Hematopoietic multipotent progenitor cell treated with erythropoietin and hydrocortisone succinate and interleukin-3 and kit ligand, for 4 days (in vitro differentiated cells): ENCODE measurements at places on chromosomes 2 and 18.

- no peak for DNase-seq
Measured at GRCh38 chr2:195212586-195212985, 444.4 kb upstream of the SLC39A10 start.

- no peak for DNase-seq
Measured at GRCh38 chr18:74714791-74715190, 117.1 kb downstream of the ZNF407 start.

DNA sequence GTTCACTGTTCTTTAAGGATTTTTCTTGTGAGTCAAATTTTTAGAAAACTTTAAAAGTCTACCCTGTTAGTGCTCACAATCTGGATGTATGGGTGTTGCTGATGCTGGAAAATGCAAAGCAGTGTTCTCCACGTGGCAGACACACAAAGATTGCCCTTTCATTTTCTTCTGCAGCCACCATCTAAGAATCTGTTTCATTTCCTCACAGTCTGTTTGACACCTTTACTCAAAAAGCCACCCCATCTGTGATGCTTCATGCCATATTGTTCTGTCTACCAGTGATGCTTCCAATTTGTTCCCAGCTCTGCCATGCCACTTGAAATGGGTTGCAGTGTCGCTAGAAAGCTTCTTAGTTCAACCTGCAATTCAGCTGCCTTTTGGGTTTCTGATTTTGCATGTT, 464.2 kb upstream of the UBE2E3 start:
- DNase-seq = no peak

DNA sequence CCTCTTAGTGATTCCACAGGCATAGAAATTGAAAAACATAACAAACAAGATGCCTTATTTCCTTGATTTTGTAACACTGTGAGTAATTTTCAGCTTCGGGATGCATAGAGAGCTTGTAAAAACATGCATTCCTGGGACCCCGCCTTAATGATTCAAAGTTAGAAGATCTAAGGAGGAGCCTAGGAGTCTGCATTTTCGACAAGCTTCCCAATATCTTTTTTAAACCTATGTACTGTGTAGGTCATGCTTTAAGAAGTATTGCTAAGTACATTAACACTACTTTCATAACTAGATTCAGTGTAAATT, 109.8 kb upstream of the ZNF516 start:
- no peak for DNase-seq

- no peak for DNase-seq
Measured at GRCh38 chr2:140597836-140598235, 1533.0 kb downstream of the LRP1B start.

DNA sequence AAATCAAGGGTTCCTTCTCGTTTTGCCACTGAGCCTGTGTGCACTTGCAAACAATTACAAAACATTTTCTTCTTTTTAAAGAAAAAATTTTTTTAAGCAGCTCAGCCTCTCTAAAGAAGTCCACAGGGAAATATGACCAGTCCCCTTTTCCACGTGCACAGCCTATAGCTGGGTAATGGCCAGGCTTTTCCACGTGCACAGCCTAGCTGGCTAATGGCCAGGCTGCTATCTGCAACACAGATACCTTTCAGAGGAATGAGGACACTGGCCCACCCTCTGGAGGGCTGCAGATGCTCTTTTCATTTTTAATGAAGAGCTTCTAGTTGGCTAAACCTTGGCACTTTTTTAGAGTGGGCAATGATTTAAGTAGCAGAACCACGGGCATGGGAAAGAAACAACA, 46.3 kb downstream of the ASB18 start:
- no peak for DNase-seq

DNA sequence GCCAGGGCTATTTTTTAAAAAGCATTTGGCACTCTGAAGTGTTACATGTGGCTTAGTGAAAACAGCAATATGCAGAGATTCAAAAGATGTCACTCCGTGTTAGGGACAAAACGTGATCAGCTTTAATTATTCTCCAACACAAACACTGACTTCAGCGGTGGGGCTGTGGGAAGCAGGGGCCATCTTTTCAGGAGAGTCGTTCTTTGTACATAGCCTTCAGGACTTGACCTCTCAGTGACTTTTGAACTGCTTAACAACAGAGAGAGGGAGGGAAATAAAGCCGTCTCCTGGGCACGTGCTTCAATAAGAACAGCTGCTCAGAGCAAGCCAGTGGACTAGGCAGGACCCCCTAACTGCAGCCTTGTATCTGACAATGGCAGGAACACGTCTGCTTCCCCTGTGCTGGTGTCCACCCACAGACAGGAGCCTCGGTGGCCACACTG, 95.0 kb upstream of the HDAC4 start:
- no peak for DNase-seq

DNA sequence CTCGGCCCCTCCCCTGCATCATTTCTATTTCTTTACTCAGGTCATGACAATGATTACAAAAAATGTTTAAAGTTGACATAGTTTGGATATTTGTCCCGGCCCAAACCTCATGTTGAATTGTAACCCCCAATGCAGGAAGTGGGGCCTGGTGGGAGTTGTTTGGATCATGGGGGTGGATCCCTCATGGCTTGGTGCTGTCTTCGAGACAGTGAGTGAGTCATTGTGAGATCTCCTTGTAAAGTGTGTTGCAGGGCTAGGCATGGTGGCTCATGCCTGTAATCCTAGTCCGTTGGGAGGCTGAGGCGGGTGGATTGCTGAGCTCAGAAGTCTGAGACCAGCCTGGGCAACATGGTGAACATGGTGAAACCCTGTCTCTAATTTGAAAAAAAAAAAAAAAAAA, 9.2 kb upstream of the MAP4K4 start:
- DNase-seq = no peak

DNA sequence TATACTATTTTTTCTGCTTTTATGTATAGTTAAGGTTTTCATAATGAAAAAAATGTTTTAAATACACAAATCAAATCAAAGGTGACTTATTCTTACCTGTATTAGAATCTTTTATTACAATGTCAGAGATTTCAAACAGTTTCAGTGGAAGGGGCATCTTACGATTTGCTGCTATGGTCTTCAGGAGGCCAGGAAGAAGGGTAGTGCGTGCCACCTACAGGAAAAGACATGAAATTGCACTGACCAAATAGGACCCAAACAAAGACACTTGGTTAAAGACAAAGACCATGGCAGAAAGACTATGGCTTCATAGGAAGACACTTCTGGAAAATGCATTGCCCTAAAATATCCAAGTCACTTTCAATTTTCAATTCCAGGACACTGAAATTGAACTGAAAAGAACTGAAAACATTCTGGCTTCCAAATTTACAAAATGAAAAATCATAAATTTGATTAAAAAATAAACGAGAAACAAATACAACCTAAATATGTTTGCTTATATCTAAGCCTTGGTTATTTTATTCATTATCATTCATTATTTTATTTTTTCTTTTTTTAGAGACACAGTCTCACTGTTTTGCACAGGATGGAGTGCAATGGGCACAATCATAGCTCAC, 42.1 kb downstream of the FARSB start:
- DNase-seq = peak; percentile 78

DNA sequence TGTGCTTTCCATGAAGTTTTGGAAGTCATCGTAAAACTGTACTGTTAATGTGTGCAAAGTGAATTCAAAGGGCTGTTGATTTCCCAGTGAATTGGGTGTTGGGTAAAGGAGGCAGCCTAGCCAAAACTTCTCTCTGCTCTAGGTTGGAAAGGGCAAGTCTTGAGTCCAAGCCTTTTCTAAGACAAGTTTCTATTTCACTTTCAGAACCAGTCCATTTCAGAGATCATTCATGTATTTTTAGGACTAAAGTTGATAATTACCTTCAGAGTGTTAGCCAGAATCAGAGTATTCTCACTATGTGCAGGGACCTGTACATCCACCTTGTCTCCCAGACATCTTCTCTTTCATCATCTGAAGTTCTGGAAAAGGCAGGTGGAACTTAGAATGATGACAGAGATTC, 636.1 kb upstream of the KLHL29 start:
- DNase-seq = no peak

DNA sequence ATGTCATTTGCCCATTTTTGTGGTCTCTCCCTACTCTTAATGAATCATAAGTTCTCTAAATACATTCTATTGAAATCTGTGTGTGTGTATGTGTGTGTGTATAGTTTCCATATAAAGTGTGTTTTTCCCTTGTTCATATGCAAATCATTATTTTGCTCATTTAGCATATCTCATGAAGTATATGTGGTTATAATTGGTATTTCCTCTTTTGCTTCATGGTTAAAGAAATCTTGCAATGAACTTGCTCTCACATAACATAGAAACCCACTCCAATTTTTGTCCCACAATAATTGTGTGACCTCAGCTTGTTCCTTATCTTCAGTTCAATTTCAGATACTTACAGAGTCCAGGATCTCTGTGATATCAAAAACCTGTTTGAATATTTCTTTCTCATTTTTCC, 1.2 kb downstream of the CPO start:
- peak; percentile 33 for DNase-seq

GRCh38 chr18:32461709-32462272, 8.9 kb downstream of the GAREM1 start:
- no peak for DNase-seq

GRCh38 chr2:131093696-131094462, 619 bp upstream of the FAM168B start:
- no peak for DNase-seq

DNA sequence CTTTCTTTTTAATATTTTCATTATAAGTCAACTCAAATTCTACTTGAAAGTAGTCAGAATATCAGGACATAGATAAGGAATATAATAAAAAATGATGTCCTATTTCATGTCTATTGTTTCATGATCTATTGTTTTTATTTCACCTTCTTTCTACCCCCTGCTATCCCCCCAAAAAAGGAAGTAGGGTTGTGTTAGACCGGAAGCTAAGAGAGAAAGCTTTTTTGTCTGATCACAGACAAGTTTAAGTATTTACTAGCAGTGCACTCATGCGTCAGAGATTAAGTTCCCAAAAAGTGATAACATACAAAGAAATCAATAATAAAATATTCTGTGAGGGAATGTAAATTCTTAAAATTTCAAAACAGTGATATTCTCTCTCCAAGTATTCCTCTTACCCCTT, 447.1 kb upstream of the CNTNAP5 start:
- DNase-seq = peak; percentile 40

- DNase-seq = no peak
Measured at GRCh38 chr18:76602191-76602590, 107.1 kb upstream of the ZNF516 start.

DNA sequence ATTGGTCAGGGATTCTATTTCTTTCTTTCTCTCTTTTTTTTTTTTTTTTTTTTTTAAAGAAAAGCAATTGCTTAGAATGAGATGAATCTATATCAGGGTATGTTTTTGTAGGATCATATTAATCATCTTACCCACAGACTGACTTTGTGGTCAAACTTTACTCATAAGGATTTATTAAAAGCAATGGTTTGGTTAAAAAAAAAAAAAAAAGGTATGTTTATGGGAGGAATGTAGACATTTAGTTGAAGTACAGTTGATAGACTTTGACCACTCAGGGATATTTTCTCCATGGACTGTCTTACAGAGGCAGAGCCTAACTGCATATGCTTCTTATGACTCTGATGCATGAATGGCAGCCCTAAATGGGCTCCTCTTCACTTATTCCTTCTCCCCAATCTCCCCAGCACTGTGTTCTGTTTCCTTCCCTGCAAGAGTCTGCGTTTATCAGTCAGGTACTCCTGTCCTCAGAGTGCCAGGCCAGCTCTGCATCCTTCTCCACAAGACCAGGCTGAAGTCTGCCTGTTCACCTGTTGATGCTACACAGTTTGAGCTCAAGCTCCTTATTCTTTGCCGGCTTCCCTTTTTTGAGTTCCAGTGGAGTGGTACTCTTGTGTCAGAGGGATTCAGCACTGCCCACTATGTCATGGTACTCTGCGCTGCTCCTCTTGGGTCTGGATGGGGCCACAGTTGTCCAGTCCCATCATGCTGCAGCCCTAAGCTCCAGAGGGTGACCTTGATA, 24.3 kb downstream of the CRIM1 start:
- DNase-seq = no peak

GRCh38 chr2:9673914-9674481, 43.2 kb upstream of the YWHAQ start:
- DNase-seq = peak; percentile 81

DNA sequence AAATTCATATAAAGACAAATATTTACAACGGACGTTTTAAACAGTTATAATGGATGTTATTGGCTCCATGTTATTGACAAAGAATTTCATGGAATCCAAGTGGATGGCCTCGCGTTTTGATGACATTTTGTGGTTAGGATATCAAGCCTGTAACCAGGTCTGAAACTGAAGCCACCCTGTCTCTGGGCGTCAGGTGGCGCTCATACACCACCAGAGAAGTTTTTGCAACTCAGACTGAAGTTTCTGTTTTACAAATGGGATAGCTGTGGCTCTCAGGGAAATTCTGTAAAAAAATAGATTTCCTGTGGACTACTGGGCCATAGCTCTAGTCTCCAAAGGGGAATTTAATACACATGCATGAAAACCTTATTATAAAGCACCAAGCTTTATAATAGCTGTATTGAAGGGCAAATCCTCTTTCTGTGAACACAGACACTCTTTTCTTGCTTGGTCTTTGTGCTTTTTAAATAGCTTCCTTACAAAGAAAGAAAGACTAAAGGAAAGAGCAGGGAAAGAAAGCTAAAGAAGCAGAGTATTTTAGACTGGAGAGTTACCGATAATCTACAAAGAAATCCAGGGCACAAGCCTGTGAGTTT, 86.7 kb downstream of the C18orf54 start:
- peak; percentile 72 for DNase-seq

DNA sequence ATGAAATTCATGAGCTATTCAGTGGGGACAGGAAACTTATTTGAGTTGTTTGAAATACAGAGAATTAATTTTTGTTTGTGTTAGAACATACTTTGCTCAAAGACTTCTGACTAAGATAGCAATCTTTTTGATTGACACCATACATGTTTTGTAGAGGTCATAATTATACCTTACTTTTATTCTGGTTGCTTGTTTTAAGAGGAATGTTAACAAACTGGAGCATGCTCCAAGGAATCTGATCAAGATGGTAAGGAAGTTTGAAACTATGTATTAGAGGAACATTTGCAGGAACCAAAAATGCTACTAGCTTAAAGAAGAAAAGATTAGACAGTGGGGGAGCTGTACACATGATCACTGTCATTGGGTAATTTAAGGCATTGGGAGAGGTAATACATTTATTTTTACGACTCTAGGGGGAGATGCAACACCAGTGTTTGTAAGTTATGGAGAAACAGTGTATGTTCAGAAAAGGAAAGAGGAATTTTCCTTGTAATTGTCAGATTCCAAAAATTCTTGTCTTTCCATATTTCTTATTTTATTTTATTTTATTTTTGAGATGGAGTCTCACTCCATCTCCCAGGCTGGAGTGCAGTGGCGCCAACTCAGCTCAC, 8.0 kb downstream of the AGFG1 start:
- peak; percentile 76 for DNase-seq
